ENCODE measurements at places on chromosomes 6 and 20.

- no peak for DNase-seq
These were observed 16.4 kb downstream of the RANBP9 start for GRCh38 chr6:13695252-13695651.

- DNase-seq: no peak
These were observed 49.1 kb upstream of the TMEM30A start for GRCh38 chr6:75333676-75334200.

GRCh38 chr6:95274686-95275235 lies 302.6 kb upstream of the MANEA start:
- no peak for DNase-seq

DNA sequence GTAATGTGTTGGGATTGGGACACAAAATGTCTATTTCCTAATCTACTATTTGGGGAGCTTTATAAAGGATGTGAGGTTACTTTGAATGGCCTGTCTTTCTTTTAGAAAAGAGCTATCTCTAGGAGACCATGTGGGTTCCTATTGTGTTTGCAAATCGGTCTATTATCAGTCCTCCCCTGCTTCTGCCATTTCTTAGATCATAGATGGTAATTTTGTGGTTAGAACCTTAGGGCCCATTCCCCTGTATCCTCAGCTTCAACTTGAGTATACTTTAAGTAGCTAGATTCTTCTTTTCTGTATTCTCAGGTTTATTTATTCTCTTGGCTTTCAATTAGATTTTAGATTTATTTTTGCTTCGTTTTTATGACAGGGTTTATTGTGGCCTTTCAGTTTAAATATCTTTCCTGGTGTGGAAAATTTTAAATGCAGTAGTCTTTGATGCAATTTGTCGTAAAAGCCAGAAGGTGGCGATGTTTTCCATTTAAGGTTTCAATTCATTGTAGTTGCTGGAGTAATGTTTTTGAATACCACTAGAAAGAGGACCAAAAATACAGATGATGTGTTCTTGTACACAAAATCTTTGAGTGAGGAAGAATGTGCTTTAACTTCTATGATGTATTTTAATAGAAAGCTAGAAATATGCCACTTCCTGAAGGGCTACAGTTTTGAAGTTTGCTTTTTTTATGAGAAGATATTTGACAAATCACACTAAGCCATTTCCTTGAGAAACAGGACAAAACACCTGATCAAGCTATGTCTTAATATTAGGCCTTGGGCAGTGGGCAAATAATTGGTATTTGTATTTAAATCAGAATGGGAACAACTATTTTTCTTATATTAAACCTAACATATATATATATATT lies 20.3 kb downstream of the TBPL1 start:
- DNase-seq: peak; percentile 46

- no peak for DNase-seq
These were observed 77.2 kb upstream of the EPHA7 start for GRCh38 chr6:93496548-93496947.

GRCh38 chr6:3523966-3524365 lies 67.1 kb upstream of the SLC22A23 start:
- no peak for DNase-seq

- DNase-seq: no peak
These were observed 39.7 kb downstream of the LBP start for GRCh38 chr20:38386004-38386403.

DNA sequence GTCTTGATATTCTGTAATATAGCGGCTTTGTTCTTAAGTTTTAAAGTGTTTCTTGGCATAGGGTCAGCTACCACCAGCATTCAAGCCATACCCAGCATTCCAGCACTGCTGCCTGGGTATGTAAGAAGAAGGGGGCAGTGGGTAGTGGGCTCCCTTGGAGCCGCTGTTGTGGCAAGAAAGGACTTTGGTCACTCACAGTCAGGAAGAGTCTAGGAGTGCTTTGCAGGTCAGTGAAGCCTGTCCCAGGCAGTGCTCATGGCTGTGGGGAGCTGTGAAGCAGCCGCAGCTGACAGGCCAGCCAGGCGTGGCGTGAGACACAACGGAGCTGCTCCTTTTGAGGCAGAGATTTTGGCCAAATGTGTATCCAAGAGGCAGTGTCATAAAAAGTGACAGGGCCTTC lies 512.0 kb downstream of the CDKAL1 start:
- DNase-seq: no peak

DNA sequence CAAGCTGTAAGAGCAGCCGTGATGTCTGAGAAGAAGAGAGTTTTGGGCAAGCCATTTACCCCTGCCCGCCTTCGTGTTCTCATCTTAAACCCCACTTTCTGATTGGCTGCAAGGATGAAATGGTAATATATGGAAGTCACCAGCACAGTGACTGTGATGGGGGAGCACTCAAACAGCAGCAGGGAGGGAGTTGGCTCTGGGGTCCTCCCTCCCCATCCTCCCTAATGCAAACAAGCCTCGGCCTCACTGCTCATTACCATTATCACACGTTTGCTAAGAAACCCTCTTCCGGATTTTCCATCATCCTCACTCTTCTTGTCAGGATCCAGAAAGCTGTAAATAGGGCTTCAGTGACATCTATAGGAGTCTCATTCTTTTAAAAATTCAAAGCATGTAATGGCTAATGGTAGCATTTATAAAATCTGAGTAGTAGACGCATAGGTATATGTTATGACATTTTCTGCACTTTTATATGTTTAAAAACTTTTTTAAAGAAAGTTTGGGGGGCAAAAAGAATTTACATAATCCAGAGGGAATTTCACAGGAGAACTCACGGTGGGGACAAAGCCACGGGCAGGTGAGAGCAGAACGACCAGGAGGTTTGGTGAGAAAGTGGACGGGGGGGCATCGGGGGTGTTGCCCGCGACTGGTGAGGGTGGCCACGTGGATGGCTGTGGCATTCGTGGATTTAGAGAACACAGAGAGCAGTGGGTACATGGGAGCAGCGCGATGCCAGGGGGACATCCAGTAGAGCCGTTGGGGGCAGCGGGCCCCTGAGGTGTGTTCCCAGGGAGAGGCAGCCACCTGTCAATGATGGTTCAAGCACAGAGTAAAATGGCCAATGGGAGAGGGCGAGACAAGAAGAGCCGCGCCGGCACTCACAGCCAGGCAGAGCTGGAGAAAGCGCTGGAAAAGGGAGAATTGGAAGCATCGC lies 29.6 kb downstream of the SUMO4 start:
- DNase-seq: no peak
